ENCODE measurements at places on chromosomes 5 and 9. TPM values are rescaled to one million over a fixed set of nuclear protein-coding genes. Genes with fewer than 3 reads are reported as not detected.

GRCh38 chr9:27939186-27939585 is 365.9 kb upstream of the C9orf72 start:
- H3K4me1 ChIP-seq, result no peaks in the 10 kb centered on the region
- DNase-seq, result no peak
- no peaks in the 10 kb centered on the region for H3K27me3 ChIP-seq
- no peaks in the 10 kb centered on the region for H3K36me3 ChIP-seq
- no peak overlapping the region for H3K27ac ChIP-seq

DNA sequence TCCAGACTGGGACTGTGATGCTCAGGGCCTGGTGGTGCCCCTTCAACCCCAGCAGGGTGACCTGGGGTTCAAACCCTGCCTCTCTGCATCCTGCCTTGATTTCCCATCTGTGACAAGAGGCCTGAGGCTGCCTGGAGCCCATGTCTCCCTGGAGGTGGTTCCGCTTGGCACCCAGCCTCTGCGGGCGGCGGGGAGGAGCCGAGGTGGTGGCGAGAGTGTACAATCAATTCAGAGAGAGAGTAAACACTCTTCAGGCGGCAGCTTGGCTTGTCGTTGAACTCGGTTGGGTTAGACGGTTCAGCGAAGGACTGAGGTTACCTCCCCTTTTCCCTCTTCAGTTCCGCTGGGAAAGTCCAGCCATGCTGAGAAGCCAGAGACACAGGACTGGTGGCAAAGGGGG is 39.3 kb downstream of the NTNG2 start:
- H3K36me3 ChIP-seq, result no peaks in the 10 kb centered on the region
- no peak overlapping the region for H3K4me3 ChIP-seq
- no peak for DNase-seq
- no peak overlapping the region for H3K27ac ChIP-seq
- no peaks in the 10 kb centered on the region for H3K4me1 ChIP-seq

PRUNE2 gene
- 0.48 TPM for total RNA-seq

GDA gene
- total RNA-seq, result not detected

TRMT10B gene
- 10.0 TPM for total RNA-seq
